ENCODE measurements at places on chromosomes 11 and 22.
A peak's percentile ranks its signal among the peaks of the same experiment; 100 is the strongest.

DNA sequence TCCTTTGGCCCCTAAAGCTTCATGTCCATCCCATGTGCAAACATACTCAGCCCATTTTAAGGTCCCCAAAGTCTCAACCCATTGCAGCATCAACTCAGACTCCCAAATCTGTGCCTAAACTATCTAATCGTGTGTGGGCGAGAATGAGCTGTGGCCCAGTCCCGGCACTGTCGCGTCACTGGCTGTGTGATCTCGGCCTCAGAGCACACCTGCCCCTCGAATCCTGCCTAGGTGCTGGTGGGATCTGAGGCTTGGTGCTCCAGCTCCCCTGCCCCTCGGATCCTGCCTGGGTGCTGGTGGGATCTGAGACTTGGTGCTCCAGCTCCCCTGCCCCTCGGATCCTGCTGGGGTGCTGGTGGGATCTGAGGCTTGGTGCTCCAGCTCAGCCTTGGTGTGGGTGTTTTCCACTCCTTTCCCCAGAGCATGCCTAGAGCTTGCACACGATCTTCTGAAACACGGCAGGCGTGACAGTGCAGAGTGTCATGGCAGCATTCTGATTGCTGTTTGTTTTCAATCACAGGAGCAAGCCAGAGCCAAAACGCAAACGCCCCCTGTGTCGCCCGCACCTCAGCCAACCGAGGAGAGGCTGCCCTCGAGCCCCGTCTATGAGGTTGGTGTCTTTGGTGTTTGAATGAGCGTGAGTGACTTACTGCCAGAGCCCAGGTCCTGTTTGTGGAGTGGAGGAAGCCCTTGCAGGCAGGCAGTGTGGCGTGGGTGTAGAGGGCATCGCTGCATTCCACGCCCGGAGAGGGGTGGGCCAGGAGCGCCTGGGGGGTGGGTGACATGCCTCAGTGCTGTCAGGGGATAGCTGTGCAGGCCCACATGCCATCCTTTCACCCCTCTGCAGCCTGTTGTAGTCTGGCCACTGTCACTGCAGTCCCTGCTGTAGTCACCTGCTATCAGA is 32.6 kb downstream of the CTTN start:
- DNase-seq = no peak

GRCh38 chr11:101812546-101812945 is 102.3 kb upstream of the CEP126 start:
- no peak for DNase-seq

DNA sequence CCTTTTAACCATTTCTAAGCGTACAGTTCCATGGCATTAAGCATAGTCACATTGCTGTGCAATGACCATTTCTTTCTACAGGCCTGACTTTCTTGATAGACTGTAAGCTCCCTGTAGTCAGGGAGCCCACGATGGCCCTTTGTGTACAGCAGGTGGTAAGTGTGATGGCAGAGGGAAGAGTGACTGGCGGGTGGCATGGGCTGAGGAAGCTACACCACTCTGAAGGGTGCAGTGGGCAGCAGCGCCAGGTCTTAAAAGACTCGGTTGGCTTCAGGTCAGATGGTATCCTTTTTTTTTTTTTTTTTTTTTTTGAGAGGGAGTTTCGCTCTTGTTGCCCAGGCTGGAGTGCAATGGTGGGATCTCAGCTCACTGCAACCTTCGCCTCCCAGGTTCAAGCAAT is 1.6 kb downstream of the PPM1F start:
- no peak for DNase-seq

- no peak for DNase-seq
Observed at GRCh38 chr11:10351765-10352641, 47.1 kb downstream of the ADM start.

DNA sequence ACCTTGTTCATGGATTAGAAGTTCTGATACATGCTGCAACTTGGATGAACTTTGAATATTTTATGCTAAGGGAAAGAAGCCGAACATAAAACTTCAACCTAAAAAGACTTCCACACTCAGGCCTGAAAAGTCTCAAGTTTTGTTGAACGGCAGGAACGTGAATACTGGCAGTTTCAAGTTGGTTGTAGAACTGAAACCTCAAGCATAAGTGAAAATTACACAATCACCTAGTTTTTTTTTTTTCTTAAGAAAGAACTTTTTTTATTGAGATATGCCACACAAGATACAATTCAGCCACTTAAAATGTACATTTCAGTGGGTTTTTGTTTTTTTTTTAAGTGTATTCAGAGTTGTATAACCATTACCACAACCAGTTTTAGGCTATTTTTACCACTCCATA is 50.8 kb upstream of the ADORA2A start:
- DNase-seq = no peak

- no peak for DNase-seq
Observed at GRCh38 chr22:38462960-38463784, 4.7 kb upstream of the KDELR3 start.

- no peak for DNase-seq
Observed at GRCh38 chr11:29996016-29996415, 20.8 kb downstream of the KCNA4 start.

DNA sequence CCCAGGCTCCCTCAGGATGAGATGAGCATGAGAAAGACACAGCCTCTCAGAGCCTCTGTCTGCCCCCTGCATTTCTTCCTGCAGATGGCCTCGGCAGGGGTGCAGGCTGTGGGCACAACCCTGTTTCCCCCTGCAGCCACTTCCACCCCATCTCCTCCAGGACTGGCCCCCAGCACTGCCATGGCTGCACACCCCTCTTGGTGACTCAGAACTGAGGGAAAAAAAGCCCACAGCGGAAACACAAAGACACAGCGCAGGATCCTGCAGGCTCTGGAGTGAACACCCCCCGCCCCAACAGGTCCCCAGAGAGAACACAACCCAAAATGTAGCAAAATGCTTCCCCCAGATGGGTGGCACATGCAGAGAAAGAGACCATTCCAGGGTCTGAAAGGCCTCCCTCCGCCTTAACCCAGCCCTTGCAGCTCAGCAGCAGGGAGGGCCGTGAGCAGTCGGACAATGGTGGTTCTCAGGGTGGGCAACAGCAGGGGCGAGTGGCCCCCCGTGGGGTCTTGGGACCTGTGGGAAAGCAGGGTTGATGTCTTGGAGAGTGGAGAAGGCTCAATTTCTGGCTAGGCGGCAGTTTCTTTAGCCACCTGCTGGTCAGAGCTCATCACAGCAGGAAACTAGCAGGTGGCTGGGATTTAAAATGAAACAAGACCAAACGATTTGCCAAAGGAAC is 8.0 kb downstream of the TUBGCP6 start:
- DNase-seq = no peak

DNA sequence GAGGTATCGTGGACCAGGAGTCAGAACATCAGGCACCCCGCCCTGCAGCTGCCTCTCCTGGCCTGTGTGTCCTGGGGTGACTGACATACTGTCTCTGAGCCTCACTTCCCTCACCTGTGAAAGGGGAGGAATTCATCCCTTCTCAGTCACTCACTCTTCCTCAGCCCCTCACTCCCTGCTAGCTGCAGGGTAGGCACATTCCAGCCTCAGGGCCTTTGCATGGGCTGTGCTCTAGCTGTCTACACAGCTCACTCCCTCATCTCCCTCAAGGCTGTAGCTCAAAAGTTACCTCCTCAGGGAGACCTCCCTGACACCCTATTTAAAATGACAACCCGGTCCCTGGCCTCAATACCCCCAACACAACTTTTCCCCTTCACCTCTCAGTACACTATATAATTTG is 2.5 kb downstream of the TP53I11 start:
- no peak for DNase-seq

DNA sequence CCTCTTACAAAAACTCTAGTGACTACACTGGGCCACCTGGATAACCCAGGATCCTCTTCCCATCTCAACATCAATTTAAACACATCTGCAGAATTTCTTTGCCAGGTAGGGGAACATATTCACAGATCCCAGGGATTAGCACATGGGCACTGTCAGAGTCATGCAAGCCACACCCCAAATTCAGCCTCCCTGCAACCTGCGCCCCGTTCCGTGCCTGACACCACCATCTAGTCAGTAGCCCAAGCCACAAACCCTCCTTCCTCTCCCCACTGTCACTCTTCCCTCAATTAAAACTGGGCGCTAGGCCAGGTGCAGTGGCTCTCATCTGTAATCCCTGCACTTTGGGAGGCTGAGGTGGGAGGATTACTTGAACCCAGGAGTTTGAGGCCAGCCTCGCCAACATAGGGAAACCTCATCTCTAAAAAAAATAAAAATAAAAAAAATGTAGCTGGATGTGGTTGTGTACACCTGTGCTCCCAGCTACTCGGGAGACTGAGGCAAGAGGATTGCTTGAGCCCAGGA is 6.4 kb downstream of the FADD start:
- no peak for DNase-seq

GRCh38 chr11:32233276-32233675 is 142.4 kb downstream of the RCN1 start:
- no peak for DNase-seq

- DNase-seq = peak; percentile 46
Observed at GRCh38 chr11:129364143-129364654, 11.4 kb upstream of the BARX2 start.

GRCh38 chr11:31817621-31818424 is 6.7 kb upstream of the PAX6 start:
- DNase-seq = no peak

DNA sequence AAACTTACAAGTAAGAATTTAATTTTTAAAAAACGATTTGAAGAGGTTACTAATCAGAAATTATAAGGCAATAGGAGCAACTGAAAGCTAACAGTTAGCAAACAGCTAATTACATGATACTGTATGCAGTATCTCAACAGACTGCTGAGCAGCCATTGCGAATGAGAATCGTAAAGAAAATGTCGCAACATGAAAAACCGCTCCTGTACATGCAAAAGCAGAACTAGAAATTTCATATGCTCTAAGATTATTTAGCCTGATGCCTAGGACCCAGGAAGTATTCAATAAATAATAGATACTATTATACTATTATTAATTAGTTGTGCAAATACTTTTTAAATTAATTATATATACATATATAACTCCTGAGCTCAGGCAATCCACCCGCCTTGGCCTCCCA is 48.7 kb upstream of the EP300 start:
- DNase-seq = no peak

DNA sequence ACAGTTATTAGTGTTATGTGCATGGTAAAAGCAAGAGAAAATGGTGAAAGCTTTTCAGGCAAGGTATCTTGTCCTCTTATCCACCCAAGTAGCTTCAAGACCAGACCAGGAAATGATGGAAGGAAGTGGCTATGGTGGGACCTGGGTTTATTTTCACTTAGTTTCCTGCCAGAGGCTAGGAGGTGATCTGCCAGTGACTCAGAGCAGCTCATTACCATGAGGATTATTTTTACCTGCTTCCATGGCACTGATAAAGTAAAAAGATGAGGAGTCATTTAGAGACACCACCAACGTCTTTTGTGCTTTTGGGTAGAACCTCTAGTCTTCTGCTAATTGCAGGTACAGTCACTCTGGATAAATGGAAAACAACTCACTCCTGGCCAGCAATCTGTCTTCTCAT is 339.9 kb upstream of the KIRREL3 start:
- no peak for DNase-seq

GRCh38 chr11:77435972-77436371 is 37.9 kb downstream of the PAK1 start:
- no peak for DNase-seq

DNA sequence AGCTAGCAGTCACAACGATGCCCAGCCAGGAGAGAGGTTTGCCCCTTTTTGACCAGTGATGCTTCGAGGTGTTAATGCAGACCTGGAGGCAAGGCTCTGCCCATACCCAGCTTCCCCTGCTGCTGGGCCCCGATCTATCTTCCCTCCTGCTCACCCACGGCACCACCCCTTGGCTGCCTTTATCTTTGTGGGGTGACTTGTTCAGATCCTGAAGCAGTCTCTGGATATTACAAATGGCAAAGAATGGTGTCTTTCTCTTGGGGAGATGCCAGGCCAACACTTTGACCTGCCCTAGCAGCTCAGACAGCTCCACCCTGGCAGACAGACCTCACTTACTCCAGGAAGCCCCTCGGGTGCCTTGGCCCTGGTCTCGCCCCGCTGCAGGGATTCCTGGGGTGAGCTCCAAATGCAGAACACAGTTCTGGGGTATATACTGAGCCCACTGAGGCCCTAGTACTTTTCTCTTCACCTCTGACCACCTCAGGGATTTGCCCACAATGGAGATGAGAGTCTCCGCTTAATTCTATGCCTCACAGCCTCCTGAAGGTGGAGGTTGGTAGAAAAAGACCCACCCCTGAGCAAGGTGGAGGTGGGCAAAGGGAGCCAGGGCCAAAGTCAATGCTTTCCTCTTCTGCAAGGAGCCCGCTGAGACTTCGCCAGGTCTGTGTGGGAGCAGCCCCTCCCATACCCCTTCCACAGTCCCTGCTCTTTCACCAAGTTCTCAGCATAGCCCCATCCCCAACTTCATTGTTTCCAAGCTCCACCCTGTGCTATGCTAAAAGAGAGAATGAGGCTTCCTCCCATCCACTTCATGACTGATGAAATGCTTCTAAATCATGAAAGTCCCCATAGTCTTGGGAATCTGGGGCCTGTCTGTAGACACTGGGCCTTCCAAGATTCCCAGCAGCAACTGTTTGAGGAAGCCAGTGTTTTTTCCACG is 11.1 kb upstream of the ST3GAL4 start:
- DNase-seq = no peak

DNA sequence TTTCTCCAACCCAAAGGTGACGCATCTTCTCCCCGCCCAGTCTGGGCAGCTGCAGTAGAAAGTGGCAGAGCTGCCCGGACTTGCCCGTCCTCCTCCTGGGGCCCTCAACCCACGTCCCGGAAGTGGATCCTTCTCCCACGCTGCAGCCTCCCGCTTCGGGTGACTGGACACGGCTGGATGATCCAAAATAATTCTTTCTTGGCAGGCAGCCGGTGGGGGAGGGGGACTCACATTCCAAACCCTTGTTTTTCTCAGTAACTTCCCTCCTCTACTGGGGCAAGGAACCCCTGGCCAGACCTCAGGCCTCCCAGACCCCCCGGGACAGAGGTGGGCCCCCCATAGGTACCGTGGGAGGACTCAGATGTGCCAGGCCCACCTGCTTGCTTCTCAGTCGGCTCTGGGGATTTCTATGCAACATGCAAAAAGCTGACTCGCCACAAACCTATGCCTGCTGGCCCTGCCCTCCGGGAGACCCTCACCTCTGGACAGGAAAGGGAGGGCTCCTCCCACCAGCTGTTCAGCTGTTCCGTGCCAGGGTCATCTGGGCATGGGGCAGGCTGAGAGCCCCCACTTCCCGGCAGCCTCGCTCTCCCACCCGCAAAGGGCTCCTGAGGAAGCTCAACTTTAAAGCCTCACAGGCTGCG is 1.4 kb downstream of the PLXNB2 start:
- peak; percentile 52 for DNase-seq

- no peak for DNase-seq
Observed at GRCh38 chr11:16167706-16168487, 188.4 kb downstream of the SOX6 start.

GRCh38 chr11:114042234-114042633 is 17.3 kb upstream of the ZBTB16 start:
- DNase-seq = no peak

GRCh38 chr11:117983163-117983475 is 3.1 kb upstream of the IL10RA start:
- DNase-seq = no peak
